ENCODE measurements at places on chromosomes 3 and 15.

GRCh38 chr3:97719156-97719821 lies 45.3 kb upstream of the ARL6 start:
- DNase-seq, result peak; percentile 6

GRCh38 chr3:188832146-188832545 lies 339.6 kb upstream of the TPRG1 start:
- no peak for DNase-seq

- no peak for DNase-seq
These were observed 12.4 kb downstream of the POPDC2 start for GRCh38 chr3:119647843-119648575.

DNA sequence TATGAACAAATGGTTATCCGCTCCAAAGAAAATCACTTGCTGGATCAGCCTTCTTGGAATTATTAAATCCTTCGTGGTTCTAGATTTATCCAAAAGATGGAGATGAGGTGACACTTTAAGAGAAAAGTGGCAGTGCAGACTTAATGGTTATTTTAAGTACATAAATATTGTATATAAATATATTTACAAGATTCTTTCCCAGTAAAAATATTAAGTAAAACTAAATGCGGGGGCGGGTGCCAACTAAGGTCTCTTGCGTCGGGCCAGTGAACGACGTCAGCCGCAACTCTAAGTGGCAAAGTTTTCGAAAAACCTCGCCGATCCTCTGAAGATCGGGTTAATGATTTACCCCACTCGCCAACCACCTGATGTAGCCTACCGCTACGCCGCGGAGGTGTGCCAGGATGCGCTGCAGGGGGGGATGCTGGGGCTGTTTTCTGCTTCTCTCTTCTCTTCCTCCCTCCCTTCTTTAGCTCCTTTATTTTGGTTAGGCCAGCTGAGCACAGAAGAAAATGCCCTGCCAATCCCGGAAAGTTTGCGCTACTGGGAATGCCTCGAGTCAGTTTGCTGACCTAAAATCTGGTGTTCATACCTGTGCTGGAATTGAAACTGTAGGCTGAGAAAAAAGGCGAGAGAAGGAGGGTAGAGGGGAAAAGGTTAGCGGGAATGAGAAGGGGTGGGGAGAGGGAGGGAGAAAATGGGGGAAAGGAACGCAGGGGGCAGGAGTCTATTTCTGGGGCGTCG lies 7.6 kb upstream of the FOXB1 start:
- DNase-seq, result no peak

DNA sequence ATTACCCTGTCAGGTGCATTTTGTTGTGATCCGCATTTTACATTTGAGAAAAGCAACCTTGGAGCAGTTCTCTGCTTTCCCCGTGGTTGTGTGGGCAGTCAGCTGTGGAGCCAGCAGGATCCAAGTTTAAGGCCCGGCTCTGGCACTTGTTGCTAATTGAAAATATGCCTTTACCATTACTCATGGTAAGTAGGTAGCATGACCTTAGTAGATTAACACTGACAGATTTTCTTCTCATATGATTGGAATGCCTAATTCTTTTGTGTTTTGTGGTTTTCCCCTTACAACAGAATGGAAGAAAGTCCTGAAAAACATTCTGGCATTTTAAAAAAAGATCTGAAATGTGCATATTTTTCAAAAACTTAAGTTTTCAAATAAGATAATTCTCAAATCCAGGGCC lies 246.5 kb upstream of the LRRN1 start:
- DNase-seq, result no peak

DNA sequence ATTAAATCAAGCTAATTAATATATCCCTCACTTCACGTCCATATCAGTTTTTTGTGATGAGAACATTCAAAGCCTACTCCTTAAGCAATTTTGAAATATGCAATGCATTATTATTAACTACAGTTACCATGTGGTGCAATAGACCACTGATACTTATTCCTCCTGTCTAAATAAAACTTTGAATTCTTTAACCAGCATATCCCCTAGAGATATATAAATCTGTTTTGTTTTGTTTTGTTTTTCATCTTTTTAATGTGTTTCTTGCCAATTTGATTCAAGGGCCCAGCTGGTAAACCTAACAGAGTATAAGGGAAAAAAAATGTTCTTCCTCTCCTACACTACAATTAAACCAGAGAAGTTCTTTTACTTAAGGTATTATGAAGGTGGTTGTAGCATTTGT lies 524.2 kb downstream of the NAALADL2 start:
- no peak for DNase-seq

- no peak for DNase-seq
These were observed 88.1 kb upstream of the TGFBR2 start for GRCh38 chr3:30518181-30518864.

DNA sequence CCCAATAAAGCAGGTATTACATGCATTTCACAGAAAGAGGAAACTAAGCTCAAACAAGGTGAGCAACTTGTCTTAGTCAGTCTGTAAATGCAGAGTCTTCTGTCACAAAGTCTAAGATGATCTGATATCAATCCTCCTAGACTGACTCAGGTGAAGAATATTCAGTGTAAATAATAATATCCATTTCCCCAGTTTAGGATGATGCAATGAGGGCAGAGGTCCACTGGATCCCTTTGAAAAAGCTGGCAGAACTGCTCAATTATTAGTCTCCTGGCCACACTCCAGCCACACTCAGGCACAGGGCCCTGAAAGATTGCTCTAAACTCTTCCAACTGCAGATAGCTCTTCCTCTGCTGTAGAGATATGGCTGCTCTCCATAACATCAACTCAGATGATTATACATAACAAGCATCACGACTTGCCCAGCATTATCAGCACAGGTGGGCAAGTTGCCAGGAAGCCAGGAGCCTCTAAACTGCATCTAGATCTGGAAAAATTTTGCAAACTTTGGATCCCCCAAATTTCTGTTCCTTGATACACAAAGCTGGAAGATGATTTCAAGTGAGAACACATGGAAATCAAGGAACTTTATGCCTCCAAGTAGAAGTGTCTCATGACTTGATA lies 129.8 kb upstream of the CPNE4 start:
- no peak for DNase-seq

DNA sequence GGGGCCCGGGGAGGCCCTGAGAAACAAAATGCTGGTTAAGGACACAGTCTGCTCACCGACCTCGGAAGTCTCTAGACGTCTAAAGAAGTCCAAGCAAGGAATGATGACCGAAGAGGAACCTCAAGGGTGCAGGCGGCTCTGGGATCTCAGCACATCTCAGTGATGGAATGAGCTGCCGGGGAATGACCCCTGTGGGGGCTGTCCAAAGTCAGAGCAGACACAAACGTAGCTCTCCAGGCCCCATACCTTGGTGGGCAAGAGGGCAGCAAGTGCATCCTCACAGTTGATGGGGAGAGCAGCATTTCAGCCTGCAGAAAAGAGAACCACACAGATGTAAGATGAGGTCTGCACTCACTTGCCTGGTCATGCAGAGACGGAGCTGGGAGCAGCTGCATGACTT lies 129.1 kb downstream of the IGF1R start:
- no peak for DNase-seq

DNA sequence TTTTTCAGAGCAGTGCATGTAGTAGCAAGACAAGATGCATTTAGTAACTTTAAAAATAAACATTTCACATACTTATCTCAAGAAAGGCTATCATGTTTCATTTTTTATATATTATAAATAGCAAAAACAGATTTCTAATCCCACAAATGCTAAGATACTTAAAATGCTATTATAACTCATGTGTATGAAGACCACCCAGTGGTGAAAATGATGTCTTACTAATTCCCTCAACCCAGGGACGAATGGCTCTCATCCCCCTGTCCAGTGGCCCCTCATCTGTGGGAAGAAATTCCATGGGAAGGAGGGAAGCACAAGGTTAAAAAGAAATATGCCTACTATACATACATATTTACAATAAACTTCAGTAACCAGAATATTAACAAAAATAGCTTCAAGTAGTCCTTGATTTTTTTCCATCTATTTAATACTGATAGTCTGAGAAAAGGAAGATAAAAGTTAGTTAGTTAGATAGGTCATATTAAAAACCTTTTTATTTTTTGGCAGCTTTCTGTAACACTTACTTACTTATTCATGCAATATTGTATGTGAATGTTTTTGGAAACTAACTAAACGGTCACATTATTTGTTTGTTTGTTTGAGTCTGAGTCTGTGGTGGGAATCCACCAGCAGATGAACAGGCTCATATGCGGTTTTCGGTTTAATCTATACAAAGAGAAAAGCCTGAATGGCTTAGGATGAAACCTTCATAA lies 14.8 kb downstream of the NR2E3 start:
- DNase-seq, result no peak

DNA sequence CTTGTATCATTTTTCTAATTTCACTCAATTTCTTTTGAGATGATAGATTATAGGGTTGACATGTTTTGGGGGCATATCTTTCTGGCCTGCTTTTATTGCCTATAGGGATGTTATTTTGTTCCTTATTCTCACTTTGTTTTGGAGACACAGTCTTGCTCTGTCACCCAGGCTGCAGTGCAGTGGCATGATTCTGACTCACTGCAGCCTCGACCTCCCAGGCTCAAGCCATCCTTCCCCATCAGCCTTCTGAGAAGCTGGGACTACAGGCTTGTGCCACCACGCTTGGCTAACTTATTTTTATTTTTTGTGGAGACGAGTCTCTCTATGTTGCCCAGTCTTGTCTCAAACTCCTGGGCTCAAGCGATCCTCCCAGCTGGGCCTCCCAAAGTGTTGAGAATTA lies 72.8 kb upstream of the FAN1 start:
- DNase-seq, result no peak

- DNase-seq, result no peak
These were observed 639 bp downstream of the MKRN3 start for GRCh38 chr15:23566071-23566554.

- no peak for DNase-seq
These were observed 10.1 kb downstream of the ITGA11 start for GRCh38 chr15:68421798-68422402.

DNA sequence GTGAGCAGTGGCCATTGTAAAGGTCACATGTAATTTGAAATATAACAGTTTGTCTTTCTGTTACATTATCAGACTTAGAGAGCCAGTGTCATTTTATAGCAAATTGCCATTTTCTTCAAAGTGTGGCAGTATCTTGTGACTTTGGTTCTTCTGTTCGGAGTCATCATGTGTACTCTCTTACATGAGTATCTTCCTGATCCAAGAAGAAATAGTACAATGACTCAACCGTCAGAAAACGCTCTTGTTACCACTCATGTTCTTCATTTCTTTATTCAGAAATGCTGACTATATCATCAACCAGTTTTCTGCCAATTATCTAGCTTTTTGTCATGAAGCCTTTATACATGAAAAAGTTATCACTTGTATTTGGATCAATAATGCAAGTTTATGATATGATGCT lies 93.6 kb upstream of the CGNL1 start:
- DNase-seq, result no peak

DNA sequence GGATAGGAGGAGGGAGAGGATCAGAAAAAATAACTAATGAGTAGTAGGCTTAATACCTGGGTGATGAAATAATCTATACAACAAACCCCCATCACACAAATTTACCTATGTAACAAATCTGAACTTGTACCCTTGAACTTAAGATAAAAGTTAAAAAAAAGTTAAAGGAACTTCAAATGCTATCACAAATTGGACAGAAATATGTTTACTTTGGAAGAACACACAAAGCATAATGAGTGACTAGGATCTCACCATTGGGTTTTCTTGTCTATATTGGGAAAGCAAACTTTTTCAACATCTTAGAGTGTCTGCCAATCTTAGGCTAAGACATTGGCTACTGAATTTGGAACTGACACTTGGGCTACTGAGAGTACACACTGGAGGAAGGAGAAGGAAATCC lies 140.4 kb downstream of the THRB start:
- no peak for DNase-seq

GRCh38 chr3:47425383-47425778 lies 44.6 kb downstream of the PTPN23 start:
- no peak for DNase-seq

- DNase-seq, result no peak
These were observed 40.7 kb downstream of the LDHAL6B start for GRCh38 chr15:59247364-59247763.

GRCh38 chr15:69548395-69549180 lies 96.0 kb downstream of the RPLP1 start:
- DNase-seq, result no peak

GRCh38 chr3:24166515-24166914 lies 221.4 kb downstream of the NR1D2 start:
- no peak for DNase-seq

GRCh38 chr15:96122077-96123027 lies 208.1 kb upstream of the NR2F2 start:
- no peak for DNase-seq

DNA sequence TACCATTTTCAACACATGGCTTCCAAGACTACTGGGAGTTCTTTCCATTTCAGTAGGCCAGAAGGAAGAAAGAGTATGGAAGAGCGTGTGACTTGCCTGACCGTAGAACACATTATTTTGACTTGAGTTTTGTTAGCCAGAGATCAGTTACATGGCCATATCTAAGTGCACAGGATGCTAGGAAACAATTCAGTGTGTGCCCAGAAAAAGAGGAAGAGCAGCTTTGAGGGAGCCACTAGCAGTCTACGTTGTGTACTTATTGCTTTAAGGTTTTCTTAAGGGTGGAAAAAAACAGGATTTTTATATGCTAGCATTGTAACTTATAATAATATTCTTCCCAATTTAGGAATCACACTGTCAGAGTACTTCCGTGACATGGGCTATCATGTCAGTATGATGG lies 44.1 kb upstream of the GRAMD1C start:
- DNase-seq, result no peak

DNA sequence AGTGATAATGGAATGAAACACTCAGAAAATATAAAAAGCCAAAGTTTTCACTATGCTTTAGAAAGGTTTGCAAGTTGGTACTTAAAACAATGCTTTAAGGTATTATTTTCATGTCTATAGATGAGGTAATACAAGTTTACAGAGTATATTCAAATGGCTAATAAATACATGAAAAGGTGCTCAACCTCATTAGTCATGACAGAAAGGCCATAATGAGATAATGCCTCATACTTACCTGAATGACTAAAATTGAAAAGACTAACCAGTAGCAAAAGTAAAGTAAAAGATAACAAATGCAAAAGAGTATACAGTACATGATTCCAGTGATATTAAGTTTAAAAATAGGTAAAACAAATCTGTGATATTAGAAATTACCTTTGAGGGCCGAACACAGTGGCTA lies 163.8 kb downstream of the SUCLG2 start:
- no peak for DNase-seq

DNA sequence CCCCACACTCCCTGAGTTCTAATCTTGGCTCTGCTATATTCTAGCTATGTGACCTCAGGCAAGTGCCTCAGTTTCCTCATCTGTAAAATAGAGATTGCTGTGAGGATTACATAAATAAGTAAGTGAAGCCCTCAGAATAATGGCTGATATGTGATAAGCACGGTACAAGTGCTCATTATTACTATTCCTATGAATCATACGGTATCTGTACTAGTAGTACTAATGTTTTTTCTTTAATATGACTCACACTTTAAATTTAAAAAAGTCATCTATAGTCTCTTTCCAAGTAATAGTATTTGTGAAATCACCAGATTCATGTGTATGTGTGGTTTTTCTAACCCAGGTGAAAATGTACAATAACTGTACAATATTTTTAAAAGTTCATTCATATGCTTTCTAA lies 58.7 kb downstream of the CLDN11 start:
- no peak for DNase-seq

- DNase-seq, result no peak
These were observed 8.7 kb upstream of the MBNL1 start for GRCh38 chr3:152260026-152260425.
